ENCODE measurements at places on chromosomes 4 and X.

- no peaks in the 10 kb centered on the region for H3K4me1 ChIP-seq
- DNase-seq, result no peak
- no peak overlapping the region for H3K4me3 ChIP-seq
- no peaks in the 10 kb centered on the region for H3K36me3 ChIP-seq
Observed at GRCh38 chr4:69116645-69117321, 20.5 kb downstream of the UGT2B7 start.

DNA sequence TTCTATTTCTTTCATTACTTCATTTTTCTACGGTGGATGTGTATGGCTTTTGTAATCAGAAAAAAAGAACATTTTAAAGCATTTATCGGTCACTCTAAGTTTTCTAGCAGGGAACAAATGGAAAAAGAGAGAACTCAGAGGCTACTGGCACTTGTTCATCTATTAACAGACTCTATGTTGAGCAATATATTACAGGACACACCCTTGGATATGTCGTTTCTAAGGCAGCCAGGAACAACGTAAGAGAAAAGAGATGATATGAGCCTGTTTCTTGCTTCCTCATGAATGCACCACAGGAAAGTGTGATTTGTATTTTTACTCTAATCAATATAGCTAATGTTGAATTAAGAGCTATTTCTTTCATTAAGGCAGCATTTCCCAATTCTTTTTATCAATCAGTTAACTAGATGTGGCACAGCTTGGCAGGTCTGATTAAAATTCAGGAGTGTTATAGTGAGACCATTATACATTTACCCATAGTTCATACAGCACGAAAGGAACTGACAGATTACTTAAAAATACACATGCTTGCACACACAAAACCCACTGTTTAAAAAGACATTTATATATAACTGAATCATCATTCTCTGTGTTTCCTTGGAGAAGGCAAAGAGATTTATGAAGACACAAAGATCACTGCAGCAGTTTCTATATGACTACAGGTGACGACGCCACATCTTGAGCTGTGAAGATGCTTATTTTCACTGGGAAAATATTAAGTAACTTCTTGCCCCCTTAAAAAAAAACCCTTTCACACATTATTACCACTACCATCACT lies 13.0 kb downstream of the RAB9B start:
- no peaks in the 10 kb centered on the region for H3K4me1 ChIP-seq
- no peak overlapping the region for H3K4me3 ChIP-seq
- H3K27me3 ChIP-seq, result no peaks in the 10 kb centered on the region
- no peak for DNase-seq

- no peaks in the 10 kb centered on the region for H3K36me3 ChIP-seq
- no peaks in the 10 kb centered on the region for H3K4me1 ChIP-seq
- DNase-seq, result no peak
Observed at GRCh38 chr4:151455212-151455611, 46.2 kb downstream of the FHIP1A start.

- H3K27ac ChIP-seq, result no peak overlapping the region
- no peak for DNase-seq
- no peaks in the 10 kb centered on the region for H3K27me3 ChIP-seq
- H3K4me3 ChIP-seq, result no peak overlapping the region
Observed at GRCh38 chr4:41077628-41078027, 136.7 kb downstream of the APBB2 start.

DNA sequence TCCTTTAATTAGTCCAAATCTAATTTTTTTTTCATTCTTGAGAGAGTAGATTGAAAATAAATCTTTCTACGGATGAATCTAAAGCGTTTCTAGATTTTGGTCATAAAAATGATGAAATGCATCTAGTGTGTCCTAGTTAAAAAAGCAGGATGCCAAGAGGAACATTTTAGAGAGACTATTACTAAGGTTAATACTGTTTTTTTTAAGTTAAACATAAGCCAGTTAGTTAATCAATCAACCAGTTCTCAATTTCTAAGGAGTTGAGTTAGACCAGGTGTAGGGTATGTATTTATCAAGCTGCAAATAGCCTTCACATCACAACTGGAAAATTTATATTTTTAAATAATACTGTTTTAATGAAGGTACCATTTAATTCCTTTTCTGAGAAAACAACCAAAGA lies 679.5 kb upstream of the IGFBP7 start:
- no peaks in the 10 kb centered on the region for H3K27me3 ChIP-seq
- no peaks in the 10 kb centered on the region for H3K4me1 ChIP-seq
- no peak for DNase-seq
- H3K36me3 ChIP-seq, result no peaks in the 10 kb centered on the region
- no peak overlapping the region for H3K4me3 ChIP-seq

GRCh38 chr4:156656896-156657295 lies 314.7 kb downstream of the PDGFC start:
- DNase-seq, result no peak
- H3K4me3 ChIP-seq, result no peak overlapping the region
- no peak overlapping the region for H3K27ac ChIP-seq
- H3K36me3 ChIP-seq, result no peaks in the 10 kb centered on the region
- H3K27me3 ChIP-seq, result no peaks in the 10 kb centered on the region
- no peaks in the 10 kb centered on the region for H3K4me1 ChIP-seq

- H3K36me3 ChIP-seq, result no peaks in the 10 kb centered on the region
- no peaks in the 10 kb centered on the region for H3K27me3 ChIP-seq
- no peak overlapping the region for H3K27ac ChIP-seq
- no peak overlapping the region for H3K4me3 ChIP-seq
Observed at GRCh38 chrX:72366701-72367454, 61.2 kb upstream of the CITED1 start.

GRCh38 chrX:53239474-53239873 lies 14.5 kb upstream of the KDM5C start:
- H3K36me3 ChIP-seq, result peaks cover 11% of the 10 kb centered on the region
- no peaks in the 10 kb centered on the region for H3K27me3 ChIP-seq
- no peak overlapping the region for H3K4me3 ChIP-seq
- no peak overlapping the region for H3K27ac ChIP-seq

GRCh38 chr4:16641971-16642370 lies 256.5 kb downstream of the LDB2 start:
- H3K4me3 ChIP-seq, result no peak overlapping the region
- H3K27me3 ChIP-seq, result no peaks in the 10 kb centered on the region
- peak overlapping the region; percentile 48 for H3K27ac ChIP-seq
- no peaks in the 10 kb centered on the region for H3K4me1 ChIP-seq
- H3K36me3 ChIP-seq, result no peaks in the 10 kb centered on the region

- H3K27me3 ChIP-seq, result no peaks in the 10 kb centered on the region
- no peaks in the 10 kb centered on the region for H3K36me3 ChIP-seq
- H3K27ac ChIP-seq, result no peak overlapping the region
- no peak for DNase-seq
- H3K4me1 ChIP-seq, result peaks cover 6% of the 10 kb centered on the region
Observed at GRCh38 chr4:124631760-124632159, 80.8 kb downstream of the ANKRD50 start.

GRCh38 chr4:102637391-102637790 lies 123.4 kb downstream of the MANBA start:
- H3K27me3 ChIP-seq, result no peaks in the 10 kb centered on the region
- H3K36me3 ChIP-seq, result peaks cover 16% of the 10 kb centered on the region
- H3K27ac ChIP-seq, result no peak overlapping the region
- no peak overlapping the region for H3K4me3 ChIP-seq
- no peak for DNase-seq
- H3K4me1 ChIP-seq, result no peaks in the 10 kb centered on the region

DNA sequence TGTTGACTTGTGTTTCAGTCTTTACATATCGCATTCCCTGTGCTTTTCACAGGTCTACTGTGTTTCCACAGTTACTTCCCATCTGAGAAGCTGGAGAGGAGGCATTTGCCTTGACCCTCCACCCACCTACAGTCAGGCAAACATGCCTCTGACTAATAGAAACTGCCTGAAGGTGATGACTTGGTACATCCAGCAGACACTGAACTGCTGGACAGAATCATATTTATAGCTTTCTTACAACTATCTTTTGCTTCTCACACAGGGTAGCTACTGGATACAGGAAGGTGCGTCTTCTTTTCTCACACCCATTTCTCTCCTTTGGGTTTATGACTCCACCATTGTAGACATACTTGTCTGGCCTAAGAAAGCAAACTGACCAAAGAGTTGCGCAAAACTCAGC lies 58.0 kb downstream of the VGLL1 start:
- H3K36me3 ChIP-seq, result no peaks in the 10 kb centered on the region
- no peak overlapping the region for H3K27ac ChIP-seq

- H3K4me1 ChIP-seq, result no peaks in the 10 kb centered on the region
- H3K4me3 ChIP-seq, result no peak overlapping the region
- H3K27me3 ChIP-seq, result no peaks in the 10 kb centered on the region
- no peak overlapping the region for H3K27ac ChIP-seq
Observed at GRCh38 chr4:182955411-182955810, 38.2 kb upstream of the DCTD start.

DNA sequence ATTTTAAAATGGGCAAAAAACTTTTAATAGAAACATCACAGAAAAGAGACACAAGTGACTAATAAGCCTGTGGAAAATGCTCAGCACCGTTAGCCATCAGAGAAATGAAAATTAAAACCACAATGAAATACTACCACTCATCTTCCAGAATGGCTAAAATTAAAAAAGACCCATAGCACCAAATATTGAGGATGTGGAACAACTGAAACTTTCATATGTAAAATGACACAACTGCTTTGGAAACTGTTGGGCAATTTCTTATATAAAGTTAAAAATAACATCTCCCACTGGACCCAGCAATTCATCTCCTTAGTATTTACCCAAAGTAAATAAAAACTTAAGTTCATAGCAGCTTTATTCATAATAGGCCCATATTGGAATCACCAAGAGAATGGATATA lies 94.2 kb downstream of the TENM3 start:
- H3K27ac ChIP-seq, result no peak overlapping the region
- H3K4me1 ChIP-seq, result no peaks in the 10 kb centered on the region
- no peak overlapping the region for H3K4me3 ChIP-seq
- H3K36me3 ChIP-seq, result no peaks in the 10 kb centered on the region

DNA sequence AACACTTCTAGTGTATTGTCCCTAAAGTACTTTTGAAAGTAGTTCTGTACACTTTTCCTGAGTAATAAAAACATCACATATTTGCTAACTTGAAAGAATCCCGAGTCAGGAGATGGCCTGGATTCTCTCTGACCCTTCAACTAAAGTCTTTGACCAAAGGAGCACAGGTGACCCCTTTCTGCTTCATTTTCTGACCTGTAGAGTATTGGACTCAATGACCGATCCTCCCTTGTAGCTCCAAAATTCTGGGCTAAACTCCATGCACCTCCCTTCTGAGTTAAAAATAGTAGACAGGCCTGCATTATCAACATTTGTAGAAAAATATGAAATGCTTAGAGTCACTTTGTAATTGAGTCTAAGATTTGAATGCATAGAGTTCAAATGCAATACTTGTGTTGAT lies 4.0 kb upstream of the TAPT1 start:
- no peak overlapping the region for H3K27ac ChIP-seq
- H3K4me3 ChIP-seq, result no peak overlapping the region
- peaks cover 14% of the 10 kb centered on the region for H3K4me1 ChIP-seq
- no peak for DNase-seq
- no peaks in the 10 kb centered on the region for H3K27me3 ChIP-seq

GRCh38 chrX:30906726-30907125 lies 17.7 kb upstream of the TAB3 start:
- H3K4me1 ChIP-seq, result no peaks in the 10 kb centered on the region
- no peak overlapping the region for H3K27ac ChIP-seq
- no peaks in the 10 kb centered on the region for H3K27me3 ChIP-seq
- no peak overlapping the region for H3K4me3 ChIP-seq
- no peaks in the 10 kb centered on the region for H3K36me3 ChIP-seq

- H3K27me3 ChIP-seq, result no peaks in the 10 kb centered on the region
- DNase-seq, result no peak
- no peak overlapping the region for H3K27ac ChIP-seq
- no peak overlapping the region for H3K4me3 ChIP-seq
Observed at GRCh38 chr4:99413140-99413539, 22.0 kb downstream of the ADH7 start.

DNA sequence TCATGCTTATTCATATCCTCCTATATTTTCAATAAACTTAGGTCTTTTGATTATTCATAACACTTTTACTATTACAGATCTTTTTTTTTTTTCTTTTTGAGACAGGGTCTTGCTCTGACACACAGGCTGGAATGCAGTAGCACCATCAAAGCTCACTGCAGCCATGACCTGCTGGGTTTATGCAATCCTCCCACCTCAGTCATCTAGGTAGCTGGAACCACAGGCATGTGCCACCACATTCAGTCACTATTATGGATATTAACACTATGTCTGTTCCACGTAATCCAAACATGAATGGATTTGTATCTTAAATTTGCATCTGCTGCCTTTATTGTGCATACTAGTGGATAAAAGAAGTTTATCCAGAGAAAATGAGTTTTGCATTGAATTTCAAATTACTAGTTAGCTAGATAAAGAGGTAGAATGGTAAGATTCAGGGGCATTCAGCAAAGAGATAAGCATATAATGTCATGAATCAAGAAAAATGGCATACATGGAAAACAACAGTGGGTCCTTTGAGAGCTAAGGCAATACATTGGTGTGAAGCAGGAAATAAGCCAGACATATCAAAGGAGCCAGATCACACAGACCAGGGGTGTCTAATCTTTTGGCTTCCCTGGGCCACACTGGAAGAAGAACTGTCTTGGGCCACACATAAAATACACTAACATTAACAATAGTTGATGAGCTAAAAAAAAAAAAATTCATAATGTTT lies 13.9 kb downstream of the ANAPC10 start:
- no peak overlapping the region for H3K4me3 ChIP-seq
- H3K4me1 ChIP-seq, result no peaks in the 10 kb centered on the region
- peaks cover 50% of the 10 kb centered on the region for H3K36me3 ChIP-seq
- no peak for DNase-seq
- H3K27ac ChIP-seq, result no peak overlapping the region
- no peaks in the 10 kb centered on the region for H3K27me3 ChIP-seq

GRCh38 chrX:67718926-67719325 lies 175.1 kb downstream of the AR start:
- H3K27me3 ChIP-seq, result no peaks in the 10 kb centered on the region
- H3K4me1 ChIP-seq, result peaks cover under 1% of the 10 kb centered on the region
- H3K36me3 ChIP-seq, result no peaks in the 10 kb centered on the region

DNA sequence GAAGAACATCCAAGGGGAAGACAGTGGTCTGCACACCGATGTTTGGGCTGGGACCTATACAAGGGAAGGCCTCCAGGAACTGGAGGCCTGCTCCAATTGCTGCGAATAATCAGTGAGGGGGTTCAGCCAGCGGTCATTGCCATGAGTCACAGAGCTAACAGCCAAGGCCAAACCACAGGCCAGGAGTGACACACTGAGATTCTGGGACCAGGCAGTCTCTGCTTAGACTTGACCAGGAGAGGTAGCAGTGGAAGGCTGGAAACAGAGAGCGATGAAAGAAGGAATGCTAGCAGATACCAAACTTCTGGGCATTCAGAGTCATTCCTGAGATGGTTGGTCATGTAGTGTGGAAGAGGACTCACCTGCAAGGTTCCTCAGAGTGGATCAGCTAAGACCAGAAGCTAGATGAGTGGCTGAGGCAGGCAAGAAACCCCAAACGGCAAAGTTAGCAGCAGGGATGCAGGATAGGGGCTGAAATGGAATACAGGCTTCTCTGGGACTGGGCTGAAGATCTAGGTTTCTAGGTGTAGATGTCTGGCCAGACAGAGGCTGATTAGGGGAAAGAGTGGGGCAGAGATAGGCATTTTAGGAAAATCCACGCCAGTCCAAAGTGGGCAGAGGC lies 54.7 kb downstream of the CNGA2 start:
- H3K27ac ChIP-seq, result no peak overlapping the region
- no peak for DNase-seq
- H3K27me3 ChIP-seq, result no peaks in the 10 kb centered on the region

Measured in upper lobe of left lung (tissue), 6 donors.